ENCODE measurements at places on chromosomes 12 and 14.

- DNase-seq = no peak
Measured at GRCh38 chr14:63616015-63616414, 25.7 kb downstream of the WDR89 start.

DNA sequence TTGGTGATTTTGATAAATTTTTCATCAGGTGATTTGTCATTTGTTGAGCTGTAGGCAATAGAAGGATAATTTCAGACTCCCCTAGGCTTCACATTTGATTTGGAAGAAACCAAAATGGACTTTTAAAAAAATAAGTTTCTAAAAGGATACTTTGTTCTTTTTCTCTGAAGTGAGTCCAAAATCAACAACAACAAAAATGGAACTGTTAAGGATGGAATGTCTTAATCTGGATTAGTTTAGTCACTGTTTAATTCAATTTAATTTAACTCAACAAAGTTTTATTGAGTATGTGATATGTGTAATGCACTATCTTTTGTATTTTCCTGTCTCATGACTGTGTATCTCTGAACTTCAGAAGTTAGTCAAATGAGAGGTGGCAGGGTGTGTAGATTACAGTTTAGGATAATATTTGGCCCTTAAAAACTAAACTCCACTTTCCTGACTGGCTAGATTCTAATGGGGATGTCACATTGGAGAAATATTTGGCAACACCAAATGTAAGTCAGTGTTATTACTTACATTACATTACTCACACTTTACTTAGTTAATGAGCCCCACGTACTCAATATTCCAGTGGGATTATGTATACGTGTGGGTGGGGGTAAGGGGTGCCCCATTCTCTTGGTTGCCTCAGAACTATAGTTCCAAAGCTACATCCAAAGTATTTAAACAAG lies 209.7 kb downstream of the BCAT1 start:
- DNase-seq = no peak

DNA sequence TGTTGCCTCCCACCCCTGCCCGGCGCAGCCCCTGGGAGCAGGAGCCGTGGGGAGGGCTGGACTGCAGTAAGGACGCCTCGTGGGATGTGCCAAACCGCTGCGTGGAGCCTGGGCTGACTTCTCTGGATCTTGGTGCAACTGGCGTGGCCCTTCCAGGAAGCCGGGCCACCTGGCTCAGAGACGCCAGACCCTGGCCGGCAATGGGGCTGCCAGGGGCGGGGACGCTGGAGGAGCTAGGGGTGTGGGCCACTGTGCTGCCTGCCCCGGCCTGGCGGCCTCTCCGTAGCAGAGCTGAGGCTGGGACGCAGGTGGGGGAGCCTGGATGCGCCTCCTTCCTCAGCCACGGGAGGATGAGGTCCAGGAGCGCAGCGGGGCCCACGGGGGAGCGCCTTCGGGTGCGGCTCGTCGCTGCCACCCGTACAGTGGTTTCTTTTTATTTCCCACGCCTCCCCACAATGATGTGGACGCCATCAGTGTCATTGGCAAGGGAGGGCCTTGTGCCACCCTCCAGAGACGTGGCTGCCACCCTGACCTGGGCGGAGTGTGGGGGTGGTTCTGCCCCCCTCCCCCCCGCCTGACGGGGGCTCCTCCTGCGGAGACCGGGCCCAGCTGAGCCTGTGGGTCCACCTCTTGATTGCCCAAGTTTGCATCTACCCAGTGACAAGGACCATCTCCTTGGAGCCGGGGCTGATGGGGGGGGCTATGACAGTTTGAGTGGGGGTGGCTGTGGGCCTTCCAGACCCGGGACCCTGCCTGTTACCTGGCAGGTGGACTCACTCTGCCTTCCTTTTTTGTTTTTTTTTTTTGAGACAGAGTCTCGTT lies 11.3 kb downstream of the DDX51 start:
- DNase-seq = no peak

DNA sequence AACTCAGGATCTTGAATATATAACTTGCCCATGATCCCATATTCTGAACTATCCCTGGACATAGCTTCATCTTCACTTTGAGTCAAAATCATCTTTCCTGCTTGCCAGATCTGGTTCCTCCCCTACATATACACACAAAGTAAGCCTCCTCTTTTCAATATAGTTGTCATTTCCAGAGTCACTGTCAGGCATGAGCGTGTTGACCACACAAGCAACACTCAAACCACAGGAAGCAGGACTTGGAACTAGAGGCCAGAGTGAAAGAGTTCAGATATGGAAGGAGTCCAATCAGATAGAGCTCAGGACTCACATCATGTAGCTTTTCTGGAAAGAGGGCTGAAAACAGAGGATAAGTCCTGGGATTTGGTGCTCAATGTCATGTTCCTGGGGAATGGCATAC lies 1140.6 kb downstream of the BCL11B start:
- no peak for DNase-seq

DNA sequence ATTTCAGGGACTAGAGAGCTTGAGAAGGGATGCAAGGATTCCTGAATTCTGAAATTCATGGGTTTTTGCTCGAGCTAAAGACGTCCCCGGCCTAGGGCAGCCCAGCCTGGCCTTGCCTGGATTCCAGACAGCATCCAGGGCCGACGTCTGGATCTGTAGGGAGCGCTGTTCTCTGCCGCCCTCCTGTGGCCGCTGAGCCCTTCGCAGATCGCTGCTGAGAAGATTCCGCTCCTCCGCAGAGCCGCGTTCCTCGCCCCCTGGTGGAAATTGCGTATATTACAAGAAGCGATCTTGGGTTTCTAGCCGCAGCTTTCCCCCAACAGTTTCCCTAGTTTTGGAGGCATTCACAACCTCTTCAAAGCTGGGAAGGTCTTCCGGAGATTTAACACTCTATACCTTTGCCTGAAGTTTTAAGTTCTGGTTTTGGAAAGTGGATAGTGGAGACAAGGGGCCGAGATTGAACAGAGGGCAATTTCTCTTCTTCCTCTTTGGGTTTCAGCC lies 5.1 kb downstream of the CISTR start:
- DNase-seq = peak; percentile 90

GRCh38 chr12:74918291-74918690 lies 291.3 kb downstream of the KCNC2 start:
- DNase-seq = no peak

- DNase-seq = no peak
Measured at GRCh38 chr14:59362513-59362912, 102.7 kb downstream of the GPR135 start.

- no peak for DNase-seq
Measured at GRCh38 chr12:51004504-51004903, 21.7 kb downstream of the SLC11A2 start.

DNA sequence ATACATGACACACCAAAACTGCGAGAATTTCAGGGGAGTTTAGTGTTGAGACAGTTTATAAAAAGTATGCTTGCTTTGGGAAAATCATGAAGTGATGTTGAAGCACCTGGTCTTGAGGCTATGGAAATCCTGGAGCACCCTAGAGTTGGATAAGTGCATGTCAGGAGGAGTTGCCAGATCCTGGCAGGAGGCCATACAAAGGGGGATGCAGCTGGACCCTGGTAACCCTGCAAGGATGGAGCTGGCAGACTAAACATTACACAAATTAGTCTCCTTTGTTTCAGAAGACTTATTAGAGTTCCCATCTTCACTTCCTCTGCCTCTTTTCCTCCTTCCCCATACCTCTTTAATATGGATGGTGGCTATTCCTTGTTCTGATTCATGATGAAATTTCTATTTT lies 907.0 kb downstream of the BCL11B start:
- DNase-seq = no peak

GRCh38 chr14:32075672-32076277 lies 1.3 kb upstream of the ARHGAP5 start:
- no peak for DNase-seq

DNA sequence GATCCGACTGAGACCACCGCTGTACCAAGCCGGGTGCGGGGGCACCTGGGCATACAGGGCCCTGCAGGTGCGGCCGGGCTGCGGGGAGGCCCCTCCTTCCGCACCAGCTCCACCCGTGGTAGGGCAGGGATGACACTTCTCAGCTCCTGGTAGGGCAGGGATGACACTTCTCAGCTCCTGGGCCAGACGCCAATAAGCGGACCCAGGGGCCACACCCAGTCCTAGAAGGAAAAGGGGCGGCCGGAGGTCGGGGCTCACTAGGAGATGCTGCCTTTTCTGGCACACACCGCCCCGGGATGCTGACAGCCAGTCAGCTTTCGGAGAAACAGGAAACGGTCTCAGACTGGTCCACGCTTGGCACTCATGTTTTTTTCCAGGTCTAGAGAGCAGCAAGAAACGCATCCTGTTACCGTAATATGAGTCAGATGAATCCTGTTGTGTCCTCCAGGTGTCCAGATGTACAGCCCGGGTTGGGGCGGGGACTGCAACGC lies 34.8 kb downstream of the NFKBIA start:
- DNase-seq = no peak

DNA sequence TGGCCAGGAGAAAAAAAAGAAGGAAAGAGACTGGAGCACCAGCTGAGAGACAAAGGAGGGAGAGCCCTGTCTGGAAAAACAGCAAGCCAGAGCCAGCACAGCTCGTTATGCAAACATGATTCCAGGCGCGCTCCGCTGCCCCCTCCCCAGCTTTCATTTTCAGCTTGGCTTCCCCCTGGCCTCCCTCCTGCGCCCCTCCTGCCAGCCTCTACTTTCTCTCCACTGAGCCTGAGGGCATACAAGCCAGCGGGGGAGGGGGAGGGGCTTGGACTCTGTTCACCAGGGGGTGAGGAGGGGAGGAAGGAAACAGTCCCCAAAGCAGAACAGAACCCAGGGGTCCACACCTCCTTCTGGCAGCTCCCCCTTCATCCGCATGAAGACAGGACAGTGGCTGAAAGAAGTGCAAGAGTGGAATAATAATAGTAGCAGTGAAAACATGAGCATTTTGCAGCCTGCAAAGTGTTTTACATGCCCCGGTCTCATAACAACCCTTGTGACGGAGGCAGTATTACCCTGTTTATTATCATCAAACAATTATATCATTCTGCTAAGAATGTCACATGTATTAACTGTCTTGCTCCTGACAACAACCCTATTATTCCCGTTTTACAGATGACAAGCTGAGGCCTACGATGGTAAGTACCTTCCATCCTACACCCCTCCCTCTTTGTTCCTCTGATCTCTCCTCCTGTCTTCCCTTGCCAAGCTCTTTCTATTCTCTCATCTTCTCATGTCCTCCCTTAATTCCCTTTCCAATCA lies 24.2 kb downstream of the SMUG1 start:
- DNase-seq = no peak

GRCh38 chr12:109670731-109671130 lies 42.9 kb upstream of the FAM222A start:
- DNase-seq = no peak

DNA sequence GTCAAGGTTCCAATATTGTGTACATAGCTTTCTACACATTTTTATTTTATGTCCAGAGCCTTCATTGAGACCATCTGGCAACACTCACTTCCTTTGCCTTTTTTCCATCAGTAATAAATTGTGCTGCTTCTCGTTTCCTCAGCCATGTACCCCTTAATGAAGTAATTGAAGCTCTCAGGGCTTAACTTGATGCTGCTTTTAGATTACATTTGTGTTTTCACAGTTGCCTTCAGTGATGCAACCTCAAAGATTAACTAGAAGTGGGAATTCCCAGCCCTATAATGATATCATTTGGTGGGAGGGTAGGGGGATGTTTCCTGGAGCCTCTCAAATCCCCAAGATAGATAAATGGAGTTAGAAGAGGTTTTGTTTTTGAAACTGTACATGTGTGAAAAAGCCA lies 80.2 kb upstream of the KRR1 start:
- no peak for DNase-seq

DNA sequence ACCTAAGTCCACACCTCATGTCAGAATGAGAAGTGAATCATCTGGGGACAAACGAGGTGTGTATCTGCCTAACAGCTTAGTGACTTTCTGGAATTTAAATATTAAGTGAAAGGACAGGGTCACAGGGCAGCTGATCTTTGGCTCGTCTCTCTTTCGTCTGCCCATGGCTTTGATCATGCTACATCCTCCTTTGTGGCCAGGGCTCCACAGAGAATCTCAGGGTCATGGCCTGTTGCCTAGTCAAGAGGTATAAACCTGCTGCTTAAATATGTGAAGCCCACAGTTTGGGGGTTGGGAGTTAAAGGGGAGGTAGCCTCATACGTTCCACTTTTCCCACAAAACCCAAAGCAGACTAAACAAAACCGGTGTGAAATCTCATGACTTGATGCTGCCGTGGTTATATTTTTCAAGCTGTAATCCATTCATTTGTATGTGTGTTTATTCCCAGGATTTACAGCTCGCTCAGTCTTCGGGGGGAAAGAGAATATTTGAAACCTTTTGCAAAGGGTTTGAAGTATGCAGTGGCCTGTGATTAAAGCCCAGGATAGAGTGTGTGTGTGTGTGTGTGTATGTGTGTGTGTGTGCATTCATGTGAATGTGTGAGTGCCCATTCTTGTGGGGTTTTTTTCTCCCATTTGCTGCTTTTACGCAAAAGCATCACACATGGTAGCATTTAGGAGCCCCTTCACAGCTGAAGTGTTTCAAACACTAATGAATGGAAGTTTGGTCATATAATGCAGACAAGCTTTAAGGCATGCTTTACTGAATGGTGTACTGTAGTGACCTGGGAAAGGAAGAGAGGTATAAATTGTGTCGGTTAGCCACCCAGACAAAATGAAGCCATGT lies 137.1 kb downstream of the HMGA2 start:
- DNase-seq = no peak

GRCh38 chr14:99530407-99531155 lies 49.4 kb downstream of the CCNK start:
- DNase-seq = no peak

DNA sequence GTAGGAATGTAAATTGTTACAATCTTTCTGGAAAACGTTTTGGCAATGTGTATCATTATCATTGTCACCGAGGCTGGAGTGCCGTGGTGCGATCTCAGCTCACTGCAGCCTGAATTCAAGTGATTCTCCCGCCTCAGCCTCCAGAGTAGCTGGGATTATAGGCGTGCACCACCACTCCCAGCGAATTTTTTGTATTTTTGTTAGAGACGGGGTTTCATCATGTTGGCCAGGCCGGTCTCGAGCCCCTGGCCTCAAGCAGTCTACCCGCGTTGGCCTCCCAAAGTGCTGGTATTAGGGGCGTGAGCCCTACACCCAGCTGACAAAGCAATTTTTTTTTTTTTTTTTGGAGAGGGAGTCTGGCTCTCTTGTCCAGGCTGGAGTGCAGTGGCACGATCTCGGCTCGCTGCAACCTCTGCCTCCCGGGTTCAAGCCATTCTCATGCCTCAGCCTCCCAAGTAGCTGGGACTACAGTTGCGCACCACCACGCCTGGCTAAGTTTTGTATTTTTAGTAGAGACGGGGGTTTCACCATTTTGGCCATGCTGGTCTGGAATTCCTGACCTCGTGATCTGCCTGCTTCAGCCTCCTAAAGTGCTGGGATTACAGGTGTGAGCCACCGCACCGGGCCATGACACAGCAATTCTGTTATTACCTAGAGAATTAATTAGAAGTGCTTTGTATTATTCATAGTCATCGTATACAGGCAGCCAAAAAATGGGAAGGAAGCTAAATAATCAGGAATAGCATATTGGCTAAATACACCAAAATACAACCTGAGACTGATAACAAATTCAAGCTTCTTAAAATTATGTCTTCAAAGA lies 1.2 kb downstream of the ACTR6 start:
- no peak for DNase-seq
